ENCODE measurements at places on chromosomes 6 and 20.

DNA sequence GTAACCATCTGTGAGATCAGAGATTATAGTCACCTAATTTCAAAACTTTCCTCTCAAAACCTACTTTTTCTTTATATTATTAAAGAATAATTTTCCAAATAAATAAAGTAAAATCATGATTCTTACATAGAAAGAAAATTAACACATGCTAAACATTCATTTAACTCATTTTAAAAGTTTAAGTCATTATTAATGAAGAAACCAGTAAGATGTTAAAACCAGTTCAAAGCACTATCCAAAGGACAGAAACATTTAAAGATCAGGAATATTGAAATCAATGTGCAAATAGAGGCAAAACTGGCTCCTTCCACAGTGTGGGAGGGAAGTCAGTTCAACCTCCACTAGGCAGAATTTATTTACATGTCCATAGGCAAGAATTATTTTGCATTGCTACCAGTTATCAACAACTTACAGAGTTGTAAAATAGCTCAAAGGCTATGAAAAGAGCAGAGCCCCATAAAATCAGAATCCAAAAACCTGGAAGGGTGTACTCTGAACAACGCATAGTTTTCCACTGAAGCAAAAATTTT, 146.9 kb downstream of the KHDC1L start:
- no peak for DNase-seq

GRCh38 chr6:18115356-18115755, 7.1 kb downstream of the NHLRC1 start:
- peak; percentile 69 for DNase-seq

GRCh38 chr6:37477191-37477590, 22.5 kb downstream of the CCDC167 start:
- DNase-seq = no peak

GRCh38 chr6:138666636-138667035, 106.9 kb upstream of the CCDC28A start:
- DNase-seq = peak; percentile 51

GRCh38 chr6:135627092-135627715, 129.7 kb upstream of the AHI1 start:
- DNase-seq = no peak

DNA sequence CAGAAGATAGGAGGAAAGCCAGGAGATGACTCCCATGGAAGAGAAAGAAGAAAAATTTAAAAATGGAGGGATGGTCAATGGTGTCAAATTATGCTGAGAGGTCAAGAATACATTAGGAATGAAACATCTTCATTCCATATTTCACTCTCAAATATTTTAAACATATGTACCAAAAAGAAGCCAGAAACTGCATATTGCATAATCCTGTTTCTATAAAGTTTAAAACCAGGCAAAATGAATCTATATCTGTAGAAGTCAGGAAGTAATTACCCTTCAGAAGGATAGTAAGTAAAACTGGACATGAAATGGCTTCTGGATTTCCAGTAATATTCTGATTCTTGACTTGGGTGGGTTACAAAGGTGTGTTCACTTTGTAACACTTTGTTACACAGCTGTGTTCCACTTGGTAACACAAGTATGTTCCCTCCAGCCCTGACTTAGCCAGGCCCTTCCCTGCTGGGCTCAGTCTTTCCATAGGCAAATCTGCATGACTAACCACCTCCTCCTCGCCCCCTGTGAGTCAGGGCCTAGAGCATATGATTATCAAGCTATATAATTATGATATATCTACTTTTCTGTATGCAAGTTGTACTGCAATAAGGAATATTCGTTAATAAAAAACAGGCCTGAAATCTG, 20.2 kb upstream of the C6orf141 start:
- no peak for DNase-seq

- DNase-seq = peak; percentile 61
Measured at GRCh38 chr6:114024746-114025145, 53.8 kb upstream of the HDAC2 start.

DNA sequence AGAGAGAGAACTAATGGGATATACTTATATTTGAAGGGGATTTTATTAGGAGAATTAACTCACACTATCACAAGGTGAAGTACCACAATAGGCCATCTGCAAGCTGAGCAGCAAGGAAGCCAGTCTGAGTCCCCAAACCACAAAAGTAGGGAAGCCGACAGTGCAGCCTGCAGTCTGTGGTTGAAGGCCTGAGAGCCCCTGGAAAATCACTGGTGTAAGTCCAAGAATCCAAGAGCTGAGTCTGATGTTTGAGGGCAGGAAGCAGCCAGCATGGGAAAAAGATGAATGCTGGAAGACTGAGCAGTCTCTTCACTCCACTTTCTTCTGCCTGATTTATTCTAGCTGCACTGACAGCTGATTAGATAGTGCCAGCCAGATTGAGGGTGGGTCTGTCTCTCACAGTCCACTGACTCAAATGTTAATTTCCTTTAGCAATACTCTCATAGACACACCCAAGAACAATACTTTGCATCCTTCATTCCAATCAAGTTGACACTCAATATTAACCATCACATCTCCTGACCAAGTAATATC, 823.9 kb downstream of the PHF3 start:
- DNase-seq = no peak

GRCh38 chr20:58239216-58239615, 10.8 kb upstream of the ANKRD60 start:
- no peak for DNase-seq

- DNase-seq = no peak
Measured at GRCh38 chr6:7673063-7673536, 52.8 kb upstream of the BMP6 start.

DNA sequence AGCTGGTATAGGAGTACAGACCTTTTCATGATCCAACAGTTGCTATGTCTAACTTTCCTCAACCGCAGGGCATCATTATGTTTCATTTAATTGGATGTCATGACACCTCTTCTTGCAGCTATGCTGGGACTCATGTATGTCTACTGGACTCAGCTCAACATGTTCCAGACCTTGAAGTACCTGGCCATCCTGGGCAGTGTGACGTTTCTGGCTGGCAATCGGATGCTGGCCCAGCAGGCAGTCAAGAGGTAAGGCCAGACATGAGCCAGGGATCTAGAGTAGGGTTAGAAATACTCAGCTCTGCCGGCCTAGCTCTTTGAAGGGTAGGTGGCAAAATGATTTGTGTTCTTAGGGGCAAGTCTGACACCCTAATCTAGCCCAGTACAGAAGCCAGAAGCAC, 25.2 kb downstream of the GHRH start:
- DNase-seq = no peak

DNA sequence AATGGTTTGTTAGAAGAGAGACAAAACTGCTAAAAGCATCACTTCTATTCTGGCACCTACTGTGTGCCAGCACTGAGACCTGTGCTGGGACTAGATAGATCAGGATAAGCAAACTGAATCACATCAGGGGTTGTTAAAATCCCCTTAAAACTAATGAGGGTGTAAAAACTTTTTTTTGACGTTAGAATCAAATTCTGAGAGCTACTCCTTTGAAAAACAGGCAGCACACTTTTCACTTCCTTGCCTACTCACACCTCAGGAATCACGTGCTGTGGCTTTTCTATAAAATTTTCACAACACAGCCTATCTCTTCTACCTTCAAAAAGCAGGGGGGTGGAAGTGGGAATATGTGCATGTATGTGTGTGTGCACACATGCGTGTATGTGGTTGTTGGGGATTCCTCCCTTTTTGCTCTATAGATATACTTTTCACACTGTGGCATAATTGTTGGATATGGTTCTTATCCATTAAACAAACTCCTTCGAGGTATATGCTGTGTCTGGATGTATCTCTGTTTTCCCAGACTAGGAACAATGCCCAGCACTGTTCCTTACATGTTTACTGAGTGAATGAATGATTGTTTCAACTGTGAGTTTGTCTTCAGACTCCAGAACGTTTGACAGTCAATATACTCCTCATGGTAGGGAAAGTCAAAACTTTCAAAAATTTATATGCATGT, 105.4 kb downstream of the FYN start:
- no peak for DNase-seq

GRCh38 chr20:7406671-7407070, 533.6 kb downstream of the HAO1 start:
- no peak for DNase-seq

- DNase-seq = no peak
Measured at GRCh38 chr6:14278006-14278405, 160.4 kb downstream of the CD83 start.

GRCh38 chr6:15343490-15344191, 97.8 kb downstream of the JARID2 start:
- DNase-seq = no peak

DNA sequence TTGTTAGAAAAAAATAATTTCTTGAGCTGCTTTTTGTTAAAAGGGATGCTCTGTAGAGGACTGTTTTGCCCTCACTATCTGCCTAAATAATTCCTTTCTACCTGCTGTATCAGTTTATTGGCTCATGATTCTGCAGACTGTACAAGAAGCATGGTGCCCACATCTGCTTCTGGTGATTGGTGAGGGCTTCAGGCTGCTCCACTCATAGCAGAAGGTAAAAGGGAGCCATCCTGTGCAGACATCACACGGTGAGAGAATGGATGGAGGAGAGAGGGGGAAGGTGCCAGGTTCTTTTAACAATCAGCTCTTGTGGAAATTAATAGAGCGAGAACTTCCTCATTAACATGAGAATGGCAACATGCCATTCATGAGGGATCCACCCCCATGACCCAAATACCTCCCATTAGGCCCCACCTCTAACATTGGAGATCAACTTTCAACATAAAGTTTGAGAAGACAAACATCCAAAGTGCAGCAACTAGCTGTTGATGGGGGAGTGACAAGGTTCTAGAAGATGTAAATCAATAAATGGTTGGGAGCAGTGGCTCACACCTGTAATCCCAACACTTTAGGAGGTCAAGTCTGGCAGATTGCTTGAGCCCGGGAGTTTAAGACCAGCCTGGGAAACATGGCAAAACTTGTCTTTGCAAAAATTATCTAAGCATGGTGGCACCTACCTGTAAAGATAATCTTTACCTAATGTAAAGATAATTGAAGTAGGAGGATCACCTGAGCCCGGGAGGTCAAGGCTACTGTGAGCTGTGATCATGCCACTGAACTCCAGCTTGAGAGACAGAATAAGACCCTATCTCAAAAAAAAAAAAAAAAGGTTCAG, 15.7 kb upstream of the AHCY start:
- DNase-seq = no peak

- DNase-seq = peak; percentile 71
Measured at GRCh38 chr6:30727920-30728553, 7.9 kb downstream of the TUBB start.

GRCh38 chr20:17295151-17295726, 68.4 kb downstream of the PCSK2 start:
- DNase-seq = no peak

DNA sequence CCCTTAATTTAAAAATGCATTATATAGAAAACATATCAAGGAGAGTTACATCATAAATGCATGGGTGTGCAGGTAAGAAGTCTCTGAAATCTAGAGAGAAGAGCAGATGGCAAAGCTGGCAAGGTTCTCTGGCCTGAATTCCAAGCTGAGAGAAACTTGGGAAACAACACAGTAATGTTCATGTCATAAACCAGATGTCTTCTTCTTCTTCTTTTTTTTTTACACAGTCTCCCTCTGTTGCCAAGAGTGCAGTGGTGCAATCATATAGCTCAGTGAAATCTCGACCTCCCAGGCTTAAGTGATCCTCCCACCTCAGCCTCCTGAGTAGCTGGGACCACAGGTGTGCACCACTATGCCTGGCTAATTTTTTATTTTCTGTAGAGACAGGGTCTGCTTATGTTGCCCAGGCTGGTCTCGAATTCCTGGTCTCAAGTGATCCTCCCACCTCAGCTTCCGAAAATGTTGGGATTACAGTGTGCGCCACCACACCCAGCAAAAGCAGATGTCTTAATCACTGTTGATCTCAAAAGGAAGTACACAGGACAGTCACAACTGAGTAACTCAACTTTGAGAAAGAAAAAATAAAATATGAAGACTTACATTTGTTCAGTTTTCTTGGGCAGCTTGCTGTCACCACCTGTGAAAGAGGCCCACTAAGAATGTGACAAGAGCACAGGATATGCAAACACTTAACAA, 77.3 kb downstream of the DNAAF9 start:
- peak; percentile 6 for DNase-seq

DNA sequence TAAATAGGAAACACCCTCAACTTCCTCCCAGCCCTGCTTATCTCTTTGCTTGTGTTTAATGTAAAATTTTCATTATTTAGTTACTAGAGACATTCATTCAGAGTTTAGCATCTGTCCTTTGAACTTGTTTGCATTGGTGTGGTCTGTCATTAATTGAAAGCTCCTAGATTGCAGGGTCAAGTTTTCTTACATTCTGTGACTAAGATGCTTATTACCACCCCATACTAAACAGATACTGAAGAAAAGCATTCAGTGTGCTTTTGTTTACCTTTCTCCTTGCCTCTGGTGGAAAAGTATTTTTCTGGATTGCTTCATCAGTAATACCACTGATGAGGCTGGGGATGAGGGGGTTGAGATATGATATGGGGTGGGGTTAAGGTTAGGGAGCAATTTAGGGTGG, 199.0 kb downstream of the SAMD5 start:
- DNase-seq = no peak

GRCh38 chr6:2209226-2209809, 36.1 kb downstream of the GMDS start:
- peak; percentile 55 for DNase-seq

- peak; percentile 95 for DNase-seq
Measured at GRCh38 chr20:14566505-14566904, 229.1 kb upstream of the FLRT3 start.

DNA sequence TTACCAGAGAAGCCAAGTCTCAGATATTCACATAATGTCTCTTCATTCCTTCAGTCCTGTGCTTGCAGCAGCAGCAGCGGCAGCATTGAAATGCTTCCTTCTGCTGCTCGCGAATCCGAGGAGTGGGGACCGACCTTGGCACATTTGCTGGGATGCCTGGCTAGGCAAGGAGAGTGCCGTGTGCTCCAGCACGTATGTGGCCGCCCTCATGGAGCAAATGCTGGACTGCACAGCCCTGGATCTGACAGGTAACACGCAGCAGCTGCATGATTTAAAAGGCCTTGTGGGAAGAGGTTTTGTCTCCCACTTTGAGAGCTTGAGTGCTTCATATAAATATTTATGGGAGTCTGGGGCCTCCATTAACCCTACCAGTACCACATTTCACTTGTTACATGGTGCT, 9.9 kb downstream of the MAFB start:
- DNase-seq = no peak

DNA sequence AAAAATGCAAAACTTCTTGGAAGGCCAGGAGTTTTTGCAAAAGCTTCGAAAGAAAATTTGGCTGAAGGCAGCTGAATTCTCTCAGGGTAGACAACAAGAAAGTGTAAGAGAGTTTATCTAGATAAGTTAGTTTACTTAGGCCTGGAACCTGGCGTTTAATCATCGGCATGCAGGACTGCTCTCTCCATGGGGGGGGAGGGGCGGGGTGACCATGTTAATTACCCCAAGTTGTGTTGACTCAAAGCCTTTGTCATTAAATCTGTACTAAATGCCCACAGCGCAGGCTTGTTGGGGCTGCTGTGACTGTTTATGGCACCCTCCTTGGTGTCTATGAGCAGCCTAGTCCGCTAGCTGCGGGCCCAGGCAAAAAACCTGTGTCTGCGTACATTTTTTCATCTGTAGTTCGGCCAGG, 20.1 kb upstream of the ZNF451 start:
- no peak for DNase-seq

GRCh38 chr6:43124481-43124880, 46.6 kb upstream of the SRF start:
- no peak for DNase-seq

GRCh38 chr20:50957798-50958614, at the start of gene DPM1:
Gene DPM1, minus strand, starts transcription at chr20:50958532. Its CDS starts 9 bp downstream, at chr20:50958523.
- no peak for DNase-seq
